ENCODE measurements at places on chromosomes 16 and 17.

GRCh38 chr17:8475781-8476180 lies 40.1 kb downstream of the NDEL1 start:
- no peak for DNase-seq

- DNase-seq, result no peak
These were observed 10.7 kb downstream of the SPNS2 start for GRCh38 chr17:4509401-4509800.

- no peak for DNase-seq
These were observed 2.2 kb upstream of the ZG16 start for GRCh38 chr16:29775742-29776408.

GRCh38 chr16:10137341-10137740 lies 44.9 kb downstream of the GRIN2A start:
- no peak for DNase-seq

Data from T-helper 22 cell (primary cell).